Head of caudate nucleus (tissue), 42 donors: ENCODE measurements at places on chromosomes 4 and X.

- DNase-seq, result no peak
These were observed 138.6 kb upstream of the SFRP2 start for GRCh38 chr4:153927451-153927850.

GRCh38 chrX:126985981-126986380 is 166.5 kb downstream of the PRR32 start:
- no peak for DNase-seq

DNA sequence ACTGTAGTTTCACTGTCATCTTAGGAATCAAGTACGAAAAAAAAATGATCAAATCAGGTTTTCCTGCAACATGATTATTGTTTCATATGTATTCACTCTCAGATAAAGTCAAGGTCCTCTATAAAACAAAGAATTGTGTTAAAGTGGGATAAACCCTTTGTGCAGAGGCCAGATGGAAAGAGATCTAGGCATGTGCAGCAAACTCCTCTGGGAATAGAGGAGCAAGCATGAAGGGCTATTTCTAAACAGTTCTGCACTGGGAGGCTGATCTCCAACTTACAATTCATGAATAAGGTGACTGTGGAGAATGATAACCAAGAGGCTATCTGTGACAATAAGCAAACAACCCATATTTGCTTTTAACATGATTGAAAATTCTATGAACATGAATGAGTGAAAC is 2.4 kb upstream of the WDFY3 start:
- DNase-seq, result no peak

DNA sequence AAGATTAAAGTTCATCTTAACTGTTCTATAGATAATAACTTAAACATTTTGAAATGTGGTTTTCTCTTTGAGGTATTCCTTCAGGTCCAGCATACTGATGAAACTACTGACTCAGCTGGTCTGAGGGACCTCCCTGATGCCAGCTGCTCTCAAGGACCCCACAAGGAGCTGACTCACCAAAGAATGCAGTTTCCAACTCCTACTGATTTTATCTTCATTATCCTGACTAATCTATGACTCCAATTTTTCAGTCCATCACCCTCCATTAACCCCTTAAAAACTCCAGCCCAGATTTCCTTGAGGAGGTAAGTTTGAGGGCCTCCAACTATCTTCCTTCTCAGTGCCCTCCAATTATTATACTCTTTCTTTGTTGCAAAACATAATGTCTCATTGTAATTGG is 1.4 kb upstream of the UGT2B4 start:
- DNase-seq, result no peak

- DNase-seq, result no peak
These were observed 635 bp upstream of the PHF8 start for GRCh38 chrX:54044877-54045338.

- DNase-seq, result no peak
These were observed 70.5 kb downstream of the GATB start for GRCh38 chr4:151690164-151690870.

DNA sequence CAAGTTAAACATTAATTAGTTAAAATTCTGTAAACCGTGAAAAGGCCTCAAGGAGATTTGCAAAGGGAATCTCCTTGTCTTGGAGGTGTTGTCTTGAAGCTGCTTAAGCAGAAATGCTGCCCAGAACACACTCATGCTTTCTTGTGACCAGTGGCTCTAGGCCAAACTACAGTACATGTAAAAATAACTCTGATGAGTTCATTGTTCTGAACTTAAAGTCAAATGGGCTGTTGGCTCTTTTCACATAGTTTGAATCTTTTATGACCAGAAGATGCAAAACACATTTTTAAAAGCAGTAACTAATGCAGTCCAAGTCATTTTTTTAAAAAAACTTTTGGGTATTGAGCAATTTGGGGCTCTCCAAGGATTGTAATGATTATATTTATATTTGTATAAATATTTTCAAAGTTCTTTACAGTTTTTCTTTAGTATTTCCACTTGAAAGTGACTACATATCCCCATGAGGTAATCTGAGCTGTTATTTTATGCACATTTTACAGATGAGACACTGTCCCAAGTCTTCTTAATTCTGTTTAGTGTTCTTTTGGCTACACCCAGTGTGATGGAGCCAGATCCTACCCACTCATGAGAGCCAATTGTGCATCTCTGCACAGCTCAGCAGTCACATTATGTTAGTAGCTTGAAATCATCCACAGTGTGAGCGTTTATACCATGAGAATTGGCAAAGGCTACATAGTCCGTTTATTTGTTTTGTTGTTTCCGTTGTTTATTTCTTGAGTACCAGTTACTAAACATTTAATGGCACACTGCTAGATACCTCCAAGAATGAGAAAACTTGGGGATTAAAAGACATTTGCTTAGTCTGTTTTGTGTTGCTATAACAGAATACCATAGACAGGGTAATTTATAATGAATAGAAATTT is 112.8 kb upstream of the ATXN3L start:
- no peak for DNase-seq

DNA sequence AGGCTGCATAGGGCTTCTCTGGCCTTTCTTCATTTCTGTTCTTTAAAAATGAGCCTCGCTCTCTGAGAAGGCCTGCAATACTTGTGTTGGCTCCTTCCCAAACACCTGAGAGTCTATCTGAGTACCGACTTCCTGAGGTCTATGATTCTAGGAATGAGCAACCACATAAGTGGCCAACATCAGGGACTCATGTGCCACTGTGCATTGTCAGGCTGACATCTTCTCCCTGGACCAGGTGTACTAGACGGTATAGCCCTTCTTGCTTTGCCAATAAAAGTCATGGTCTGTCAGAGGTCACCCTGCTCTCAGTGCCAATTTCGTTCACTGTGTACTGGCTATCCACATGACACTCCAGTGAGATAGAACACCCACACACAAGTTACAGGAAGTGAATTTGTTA is 67.4 kb upstream of the EPHA5 start:
- no peak for DNase-seq

- DNase-seq, result no peak
These were observed 230.6 kb downstream of the PTTG2 start for GRCh38 chr4:38190717-38191178.

DNA sequence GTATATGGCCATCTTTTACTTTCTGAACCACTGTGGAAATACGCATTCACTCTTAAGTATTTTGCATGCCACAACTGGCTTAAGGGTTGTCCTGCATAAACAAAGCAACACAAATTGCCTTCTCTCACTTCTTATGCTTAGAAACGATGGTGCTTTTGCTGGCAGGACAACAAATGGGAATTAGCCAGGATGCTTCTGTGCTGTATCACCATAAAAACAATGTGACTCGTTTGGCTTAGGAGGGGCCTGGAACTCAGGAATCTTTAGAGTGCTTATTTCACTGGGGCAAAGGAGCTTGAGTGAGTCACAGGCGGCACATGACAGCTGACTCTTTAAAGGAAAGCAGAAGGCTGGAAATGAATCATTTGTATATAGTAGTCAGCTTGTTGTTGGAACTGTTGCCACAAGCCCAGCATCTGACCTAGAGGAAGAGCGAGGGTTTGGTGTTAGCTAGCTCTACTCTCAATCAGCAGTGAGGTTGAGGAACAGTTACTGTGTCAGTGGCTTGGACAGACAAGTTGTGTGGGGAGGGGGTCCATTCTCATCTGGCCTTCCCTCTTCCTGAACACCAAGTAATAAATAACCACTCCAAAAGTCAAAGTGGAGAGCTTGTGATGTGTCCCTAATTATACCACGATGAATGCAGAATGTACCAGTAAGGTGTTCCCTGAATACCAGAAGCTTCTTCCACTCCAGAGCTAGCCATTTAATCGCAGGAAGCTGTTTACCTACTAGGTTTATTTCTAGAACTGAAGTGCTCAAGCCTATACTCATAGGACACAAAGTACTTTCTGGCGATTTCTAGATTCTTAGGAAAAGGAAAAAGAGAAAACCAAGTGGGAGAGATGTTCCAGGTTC is 293.1 kb downstream of the CAMK2D start:
- DNase-seq, result no peak

DNA sequence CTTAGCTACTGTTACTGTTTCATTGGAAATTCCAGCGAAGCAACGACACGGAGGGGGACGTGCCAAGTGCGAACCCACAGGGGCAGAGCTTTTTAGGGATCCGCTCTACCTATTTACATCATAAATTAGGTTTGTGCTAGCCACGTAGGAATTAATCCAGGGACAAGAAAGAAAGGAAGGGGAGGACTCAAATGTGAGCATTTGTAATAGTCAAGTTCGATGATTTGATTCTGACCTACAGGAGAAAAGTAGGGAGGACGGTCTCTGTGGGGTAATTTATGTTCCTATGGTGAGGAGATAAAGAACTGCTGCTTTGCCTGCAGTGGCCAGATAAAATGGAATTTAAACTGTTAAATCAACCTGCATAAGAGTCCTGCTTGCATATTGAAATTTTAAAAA is 1.7 kb downstream of the INTS6L start:
- no peak for DNase-seq

- DNase-seq, result no peak
These were observed 222.1 kb downstream of the STIM2 start for GRCh38 chr4:27082776-27083175.

DNA sequence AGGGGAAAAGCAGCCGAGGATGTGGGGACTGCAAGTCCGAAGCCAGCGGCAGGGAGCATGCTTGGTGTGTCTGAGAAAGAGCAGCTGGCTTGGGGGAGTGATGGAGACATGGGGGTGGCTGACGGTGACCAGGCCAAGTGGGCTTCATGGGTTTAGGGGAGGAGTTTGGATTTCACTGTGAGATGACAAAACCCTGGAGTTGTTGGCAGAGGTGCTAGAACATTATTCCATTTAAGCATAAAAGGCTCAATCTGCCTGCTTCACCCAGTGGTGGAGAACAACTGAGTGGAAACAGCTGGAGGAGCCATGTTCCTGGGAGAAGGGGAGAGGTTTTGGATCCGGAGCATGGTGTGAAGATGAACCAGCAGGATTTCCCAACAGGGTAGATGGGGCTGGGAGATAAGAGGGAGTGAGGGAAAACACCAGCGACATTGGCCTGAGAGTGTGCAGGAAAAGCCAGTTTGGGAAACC is 318.0 kb upstream of the TAPT1 start:
- DNase-seq, result no peak
